Fibroblast of mammary gland (primary cell): ENCODE measurements at places on chromosomes 1 and 21.

- no peak for DNase-seq
Measured at GRCh38 chr1:241215683-241216082, 141.3 kb downstream of the RGS7 start.

DNA sequence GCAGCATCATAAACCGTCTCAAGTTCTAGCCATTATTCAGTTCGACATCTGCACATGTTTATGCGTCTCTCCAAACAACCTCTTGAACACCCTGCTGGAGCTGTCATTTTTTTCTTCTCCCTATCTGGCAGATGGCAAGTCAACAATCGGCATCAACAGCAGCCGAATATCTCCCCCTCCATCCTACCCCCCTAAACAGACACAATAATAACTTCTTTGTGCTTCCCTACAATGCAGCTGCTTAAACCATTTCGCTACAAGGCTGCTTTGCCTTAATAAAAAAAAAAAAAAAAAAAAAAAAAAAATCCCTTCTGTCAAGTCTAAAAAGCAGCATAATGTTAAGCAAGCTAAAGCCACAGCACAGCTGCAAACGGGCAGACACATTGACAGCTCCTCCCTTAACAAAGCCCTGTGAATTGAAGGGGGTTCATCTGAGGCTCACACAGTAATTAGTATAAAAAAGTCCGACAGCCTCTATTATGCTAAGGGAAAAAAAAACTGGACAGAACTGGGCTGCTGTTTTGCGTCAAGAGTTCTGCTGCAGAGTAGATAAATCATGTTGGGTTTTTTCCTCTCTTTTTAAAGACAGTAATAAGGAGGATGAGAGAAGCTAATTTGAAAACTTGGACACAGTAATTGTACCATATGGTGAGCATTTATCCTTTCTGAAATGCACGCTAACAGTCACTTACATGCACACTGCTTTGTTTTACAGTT lies 136.4 kb downstream of the AKT3 start:
- peak; percentile 62 for DNase-seq

DNA sequence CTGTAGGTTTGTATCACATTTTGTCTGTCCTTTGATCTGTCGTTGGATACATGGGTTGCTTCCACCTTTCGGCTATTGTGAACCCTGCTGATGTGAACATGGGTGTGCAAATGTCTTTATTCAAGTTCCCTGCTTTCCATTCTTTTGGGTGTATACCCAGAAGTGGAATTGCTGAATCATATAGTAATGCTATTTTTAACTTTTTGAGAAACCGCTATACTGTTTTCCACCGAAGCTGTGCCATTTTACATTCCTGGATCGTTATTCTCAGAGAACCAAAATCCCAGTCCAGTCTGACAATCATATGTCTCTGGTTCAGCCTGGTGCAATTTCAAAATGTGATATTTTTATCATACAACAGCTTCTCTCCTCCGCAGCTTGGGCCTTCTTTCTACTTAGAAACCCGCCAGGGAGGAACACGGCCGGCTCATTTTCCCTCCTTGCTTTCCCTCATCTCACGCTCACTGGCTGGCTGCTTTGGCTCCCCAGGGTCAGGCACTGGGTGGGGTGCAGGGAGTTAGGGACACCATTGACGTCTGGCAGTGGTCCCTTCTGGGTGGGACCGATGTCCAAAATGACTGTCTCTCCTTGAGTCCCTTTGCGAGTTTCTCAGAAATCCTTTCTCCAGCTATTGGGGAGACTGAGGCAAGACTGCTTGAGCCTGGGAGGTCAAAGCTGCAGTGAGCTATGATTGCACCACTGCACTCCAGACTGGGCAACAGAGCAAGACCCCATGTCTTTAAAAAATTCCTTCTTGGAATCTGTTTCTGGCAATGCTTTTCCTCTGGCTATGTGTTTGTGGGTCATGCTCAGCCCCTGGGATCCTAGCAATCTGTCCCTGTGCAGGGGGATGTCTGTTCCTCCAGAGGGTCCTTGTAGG lies 73.5 kb upstream of the AKT3 start:
- no peak for DNase-seq

DNA sequence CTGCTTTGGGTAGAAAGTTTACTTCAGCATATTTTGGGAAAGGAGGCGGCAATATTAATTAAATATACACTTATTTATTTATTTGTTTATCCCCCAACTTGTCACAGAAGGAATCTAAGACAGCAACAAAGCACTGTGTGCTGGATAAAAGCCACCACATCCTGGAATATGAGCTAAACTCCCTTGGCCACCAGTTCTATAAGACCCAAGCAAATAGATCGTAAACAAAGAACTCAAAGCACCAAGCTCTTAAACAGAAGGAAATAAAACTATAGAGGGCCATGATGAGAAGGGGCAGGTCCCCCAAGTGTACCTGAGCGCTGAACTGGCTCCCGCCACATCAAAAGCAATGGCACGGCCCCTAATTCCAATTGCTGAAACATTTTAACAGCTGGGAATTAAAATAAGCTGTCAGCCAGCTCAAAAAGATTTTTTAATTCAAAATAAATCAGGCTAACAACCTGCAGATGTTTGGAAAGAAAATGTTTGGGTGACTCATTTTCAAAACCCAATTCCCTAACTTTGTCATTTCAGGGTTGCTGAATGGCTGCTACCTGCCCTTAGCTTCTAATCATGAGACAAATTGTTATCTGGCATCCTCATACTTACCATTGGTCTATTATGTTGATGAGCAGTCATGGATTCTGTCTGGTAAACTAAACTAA lies 127.1 kb downstream of the SLC30A10 start:
- DNase-seq = no peak

DNA sequence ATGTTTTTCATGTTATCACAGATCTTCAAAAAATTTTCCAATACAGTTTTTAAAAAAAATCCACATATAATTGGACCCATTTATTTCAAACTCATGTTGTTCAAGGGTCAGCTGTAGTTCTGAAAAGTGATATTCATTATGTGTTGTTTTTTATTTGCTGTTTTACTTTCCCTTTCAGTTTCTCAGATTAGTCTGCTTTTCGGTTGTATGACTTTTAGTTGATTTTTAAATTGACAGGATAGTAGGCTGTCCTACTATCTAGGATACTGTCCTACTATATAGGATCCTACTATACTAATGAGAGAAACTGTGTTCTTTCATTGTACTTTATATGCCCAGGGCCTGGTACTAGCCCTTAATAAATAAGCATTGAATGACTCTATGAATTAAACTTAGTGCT lies 33.6 kb upstream of the GPR52 start:
- no peak for DNase-seq

GRCh38 chr1:58515794-58516401 lies 30.6 kb downstream of the OMA1 start:
- DNase-seq = peak; percentile 88

DNA sequence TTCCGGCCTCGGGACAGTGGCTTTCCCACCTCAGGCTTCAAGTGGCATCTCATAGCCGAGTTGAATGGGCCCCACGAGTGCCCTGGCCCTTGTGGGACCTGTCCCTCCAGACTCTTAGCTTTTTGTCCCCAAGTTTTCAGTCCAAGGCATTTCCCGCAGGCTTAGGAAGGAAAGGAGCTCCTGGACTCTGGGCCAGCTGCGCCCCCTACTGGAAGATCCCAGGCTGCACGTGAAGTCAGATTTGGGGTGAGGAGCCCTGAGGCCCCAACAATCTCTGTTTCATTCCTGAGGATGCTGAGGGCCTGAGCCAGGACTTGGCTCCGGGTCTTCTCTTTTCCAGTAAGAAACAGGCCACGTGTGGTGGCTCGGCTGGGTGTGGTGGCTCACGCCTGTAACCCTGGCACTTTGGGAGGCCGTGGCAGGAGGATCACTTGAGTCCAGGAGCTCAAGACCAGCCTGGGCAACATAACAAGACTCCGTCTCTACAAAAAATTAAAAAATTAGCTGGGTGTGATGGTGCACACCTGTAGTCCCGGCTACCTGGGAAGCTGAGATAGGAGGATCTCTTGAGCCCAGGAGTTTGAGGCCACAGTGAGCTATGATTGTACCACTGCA lies 67.4 kb downstream of the ARHGEF10L start:
- peak; percentile 66 for DNase-seq

DNA sequence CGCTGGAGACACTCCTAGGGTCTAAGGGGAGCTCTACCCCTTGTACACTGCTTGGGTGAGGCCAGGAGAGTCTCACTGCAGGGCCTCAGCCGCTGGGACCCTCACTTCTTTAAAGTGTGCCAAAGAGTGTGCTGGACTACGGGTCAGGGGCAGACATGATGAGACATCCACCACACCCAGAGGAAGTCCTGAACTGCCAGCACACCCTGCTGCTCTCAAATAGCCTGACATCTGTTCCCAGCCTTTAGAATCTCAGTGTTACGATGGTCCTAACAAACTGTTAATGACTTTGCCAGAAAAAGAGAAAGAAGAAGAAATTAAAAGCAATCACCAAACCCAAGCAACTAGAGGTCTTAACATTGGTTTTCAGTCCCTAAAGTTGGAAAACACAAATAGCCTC lies 49.0 kb downstream of the MRPL37 start:
- DNase-seq = peak; percentile 49
